ENCODE measurements at places on chromosomes 5 and 9.

GRCh38 chr5:159469496-159470372 is 139.4 kb upstream of the IL12B start:
- DNase-seq = no peak

- no peak for DNase-seq
Measured at GRCh38 chr9:33939924-33940874, 108.5 kb downstream of the UBAP2 start.

DNA sequence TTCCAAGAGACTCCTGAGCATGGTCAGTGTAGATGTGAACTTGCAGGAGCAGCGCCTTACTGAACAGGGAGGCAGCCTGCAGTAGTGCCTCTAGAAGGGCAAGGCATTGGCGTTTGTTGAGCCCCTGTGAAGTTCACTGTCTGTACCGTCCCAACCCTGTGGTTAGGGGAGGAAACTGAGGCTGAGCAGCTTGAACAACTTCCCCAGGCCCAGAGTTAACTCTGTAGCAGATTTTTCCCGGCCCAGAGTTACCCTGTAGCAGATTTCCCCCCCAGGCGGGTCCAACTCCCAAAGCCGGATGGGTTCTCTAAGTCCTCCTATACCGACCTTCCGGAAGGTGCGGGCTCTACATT is 9.6 kb downstream of the LMX1B start:
- DNase-seq = no peak

DNA sequence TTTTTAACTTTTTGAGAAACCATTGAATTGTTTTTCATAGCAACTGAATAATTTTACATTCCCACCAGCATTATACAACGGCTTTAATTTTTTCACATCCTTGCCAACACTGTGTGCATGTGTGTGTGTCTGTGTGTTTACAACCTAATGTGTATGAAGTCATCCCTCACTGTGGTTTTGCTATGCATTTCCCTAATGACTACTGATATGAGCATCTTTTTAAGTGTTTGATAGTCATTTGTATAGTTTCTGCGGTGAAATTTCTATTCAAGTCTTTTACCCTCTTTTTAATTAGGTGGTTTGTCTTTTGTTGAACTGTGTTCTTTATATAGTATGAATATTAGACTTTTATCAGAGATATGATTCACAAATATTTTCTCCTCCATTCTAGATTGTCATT is 263.1 kb upstream of the COX7C start:
- DNase-seq = no peak

GRCh38 chr5:4879693-4880303 is 260.3 kb upstream of the ADAMTS16 start:
- peak; percentile 20 for DNase-seq

Data from stimulated activated CD4-positive, alpha-beta T cell treated with anti-CD3 and anti-CD28 coated beads, Interleukin-1b, Interleukin-23, amount 100 ng/mL, for 4 hours (primary cell).